ENCODE measurements at places on chromosomes 13 and 19.

DNA sequence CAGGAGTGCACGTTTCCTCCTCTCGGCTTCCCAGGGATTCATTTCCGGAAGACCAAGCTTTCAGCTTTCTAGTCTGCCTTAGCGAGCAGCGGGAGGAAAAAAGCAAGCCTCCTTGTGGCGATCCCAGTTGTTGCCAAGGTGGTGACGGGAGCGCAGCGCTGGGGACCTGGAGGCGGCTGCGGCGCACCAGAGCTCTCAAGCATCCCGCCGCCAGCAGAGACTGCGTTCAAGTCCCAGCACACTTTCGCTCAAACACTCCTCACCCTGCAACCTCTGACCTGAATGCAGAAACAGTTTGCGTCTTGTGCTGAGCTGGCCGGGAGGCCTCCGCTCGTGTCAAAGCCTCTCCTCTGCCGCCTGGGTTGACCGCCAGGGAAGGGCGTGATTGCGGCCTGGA, 4.9 kb downstream of the GSX1 start:
- DNase-seq: no peak

DNA sequence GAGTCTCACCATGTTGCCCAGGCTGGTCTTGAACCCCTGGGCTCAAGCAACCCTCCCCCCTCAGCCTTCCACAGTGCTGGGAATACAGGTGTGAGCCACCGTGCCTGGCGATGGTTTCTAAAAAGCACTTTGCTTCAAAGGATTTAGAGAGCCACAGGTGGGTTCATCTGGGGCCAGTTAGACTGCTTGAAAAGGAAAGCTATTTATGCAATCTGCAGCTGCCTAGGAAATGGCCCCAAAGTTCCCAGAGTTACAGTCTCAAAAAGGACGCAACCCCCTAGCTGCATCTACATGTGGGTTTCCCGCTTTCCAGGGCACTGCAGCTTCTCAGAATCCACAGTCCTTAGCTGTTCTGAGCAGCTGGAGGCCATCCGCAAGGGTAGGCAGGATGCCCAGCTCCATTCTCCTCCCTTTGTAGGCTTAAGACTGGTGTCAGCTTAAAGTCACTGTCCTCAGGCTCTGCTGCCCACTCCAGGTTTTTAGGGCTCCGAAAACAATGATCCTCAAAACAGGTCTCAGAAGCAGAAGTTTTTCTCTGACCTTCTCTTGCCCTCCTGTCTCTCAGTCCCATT, 41.4 kb downstream of the ZNF823 start:
- no peak for DNase-seq

DNA sequence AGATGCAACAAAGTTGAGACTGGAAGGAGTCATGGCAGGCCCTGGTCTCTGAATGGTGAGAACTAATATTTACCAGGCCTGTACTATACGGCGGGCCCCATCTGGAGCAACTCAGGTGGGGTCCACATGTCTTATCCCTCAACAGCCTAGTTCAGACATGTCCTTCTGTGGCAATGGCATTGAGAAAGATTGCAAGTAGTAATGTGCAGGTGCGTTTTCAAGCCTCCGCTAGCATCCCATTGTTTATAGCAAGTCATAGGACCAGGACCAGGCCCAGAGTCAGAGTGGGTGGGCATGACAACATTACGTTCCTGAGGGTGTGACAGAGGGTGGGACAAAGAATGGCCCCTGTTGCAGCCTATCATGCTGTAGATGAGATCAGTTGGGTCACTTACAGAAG, 541.1 kb downstream of the EFNB2 start:
- no peak for DNase-seq

DNA sequence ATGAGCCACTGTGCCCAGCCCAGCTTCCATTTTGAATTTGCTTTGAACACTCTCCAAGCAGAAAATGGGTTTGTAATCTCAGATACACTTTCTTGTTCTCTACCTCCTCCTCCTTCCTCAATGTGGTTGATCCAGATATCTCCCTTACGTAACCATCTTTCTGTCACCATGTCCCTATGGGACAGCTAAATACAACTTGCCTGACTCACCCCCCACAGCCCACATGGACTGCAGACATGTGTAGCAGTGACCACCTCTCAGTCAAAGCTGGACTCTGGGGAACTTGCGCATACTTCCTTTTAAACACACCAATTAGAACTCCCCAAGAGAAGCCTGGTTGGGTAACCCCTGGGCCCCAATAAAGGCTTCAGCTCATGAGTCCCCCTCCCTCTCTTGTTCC, 10.8 kb upstream of the ZNF799 start:
- no peak for DNase-seq

DNA sequence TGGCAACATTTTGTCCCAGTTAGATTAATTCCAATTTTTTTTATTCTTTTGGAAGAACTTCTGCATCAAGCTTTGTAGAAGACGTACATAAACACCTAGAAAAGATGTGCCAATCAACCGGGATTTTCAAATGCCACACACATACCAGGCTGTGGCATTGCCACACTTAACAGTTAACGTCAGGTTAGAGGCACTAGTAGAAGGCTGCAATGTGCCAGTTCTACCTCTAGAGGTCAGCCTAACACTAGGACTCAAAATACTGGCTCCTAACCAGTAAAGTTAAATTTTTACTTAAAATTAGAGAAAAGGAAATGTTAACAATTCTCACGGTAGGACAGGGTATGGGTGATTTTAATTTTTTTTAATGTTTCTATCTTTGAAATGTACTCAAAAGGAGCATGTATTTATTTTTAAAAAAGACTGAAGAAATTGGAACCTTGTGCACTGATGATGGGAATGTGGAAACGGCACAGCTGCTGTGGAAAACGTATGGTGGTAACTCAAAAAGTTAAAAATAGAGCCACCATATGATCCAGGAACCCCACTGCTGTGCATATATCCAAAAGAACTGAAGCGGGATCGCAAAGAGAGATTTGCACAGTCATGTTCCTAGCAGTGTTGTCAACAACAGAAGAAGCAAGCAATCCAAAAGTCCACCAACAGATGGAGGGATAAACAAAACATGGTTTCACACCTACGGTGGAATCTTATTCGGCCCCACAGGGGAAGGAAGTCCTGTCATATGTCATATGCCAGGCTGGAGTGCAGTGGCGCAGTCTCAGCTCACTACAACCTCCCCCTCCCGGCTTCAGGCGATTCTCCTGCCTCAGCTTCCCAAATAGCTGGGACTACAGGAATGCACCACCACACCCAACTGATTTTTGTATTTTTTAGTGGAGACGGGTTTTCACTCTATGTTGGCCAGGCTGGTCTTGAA, 30.3 kb downstream of the CRYL1 start:
- no peak for DNase-seq
